MG63 (cell line): ENCODE measurements at places on chromosomes 2 and 18. TPM values are rescaled to one million over a fixed set of nuclear protein-coding genes. Genes with fewer than 3 reads are reported as not detected.

Gene NMUR1
- total RNA-seq = not detected in 2 replicates

Gene UPP2
- not detected in 2 replicates for total RNA-seq

Gene LINC00305
- not detected in 2 replicates for total RNA-seq

Gene PGAP1
- 0.33 and 4.7 TPM in 2 replicates for total RNA-seq

Gene CNDP2
- total RNA-seq = 26.7 and 38.8 TPM in 2 replicates

Gene NIF3L1
- 47.7 and 50.0 TPM in 2 replicates for total RNA-seq

Gene ECEL1
- total RNA-seq = not detected in 2 replicates

Gene CNRIP1
- total RNA-seq = 28.5 and 33.4 TPM in 2 replicates

Gene C2orf66
- total RNA-seq = not detected in 2 replicates

GRCh38 chr18:34729740-34730355, 19.8 kb downstream of the DTNA start:
- DNase-seq = no peak

DNA sequence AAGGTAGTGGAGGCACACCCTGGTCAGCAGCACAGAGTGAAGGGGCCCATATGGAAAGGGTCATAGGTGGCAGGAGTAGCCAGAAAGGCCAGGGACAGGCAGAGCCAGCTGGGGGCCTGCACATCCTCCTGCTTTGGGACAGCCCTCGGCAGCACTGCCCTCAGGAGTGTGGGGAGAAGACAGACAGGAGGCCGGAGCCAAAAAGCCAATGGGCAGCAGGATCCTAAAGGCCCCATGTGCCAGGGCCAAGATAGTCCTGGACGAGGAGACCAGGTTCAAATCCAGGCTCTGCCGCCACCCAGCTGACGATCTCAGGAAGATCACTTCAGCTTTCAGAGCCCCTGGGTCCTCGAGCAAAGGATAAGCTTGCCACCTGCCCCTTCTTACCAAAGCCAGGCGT, 220.1 kb downstream of the TMEM163 start:
- no peak for DNase-seq

GRCh38 chr2:8219631-8220355, 462.1 kb upstream of the ID2 start:
- peak; percentile 81 for DNase-seq

- DNase-seq = no peak
Measured at GRCh38 chr2:54768772-54769428, 45.4 kb downstream of the EML6 start.

GRCh38 chr2:147294825-147295392, 549.9 kb upstream of the ACVR2A start:
- no peak for DNase-seq

- no peak for DNase-seq
Measured at GRCh38 chr2:200689115-200689514, 103.3 kb downstream of the AOX1 start.

DNA sequence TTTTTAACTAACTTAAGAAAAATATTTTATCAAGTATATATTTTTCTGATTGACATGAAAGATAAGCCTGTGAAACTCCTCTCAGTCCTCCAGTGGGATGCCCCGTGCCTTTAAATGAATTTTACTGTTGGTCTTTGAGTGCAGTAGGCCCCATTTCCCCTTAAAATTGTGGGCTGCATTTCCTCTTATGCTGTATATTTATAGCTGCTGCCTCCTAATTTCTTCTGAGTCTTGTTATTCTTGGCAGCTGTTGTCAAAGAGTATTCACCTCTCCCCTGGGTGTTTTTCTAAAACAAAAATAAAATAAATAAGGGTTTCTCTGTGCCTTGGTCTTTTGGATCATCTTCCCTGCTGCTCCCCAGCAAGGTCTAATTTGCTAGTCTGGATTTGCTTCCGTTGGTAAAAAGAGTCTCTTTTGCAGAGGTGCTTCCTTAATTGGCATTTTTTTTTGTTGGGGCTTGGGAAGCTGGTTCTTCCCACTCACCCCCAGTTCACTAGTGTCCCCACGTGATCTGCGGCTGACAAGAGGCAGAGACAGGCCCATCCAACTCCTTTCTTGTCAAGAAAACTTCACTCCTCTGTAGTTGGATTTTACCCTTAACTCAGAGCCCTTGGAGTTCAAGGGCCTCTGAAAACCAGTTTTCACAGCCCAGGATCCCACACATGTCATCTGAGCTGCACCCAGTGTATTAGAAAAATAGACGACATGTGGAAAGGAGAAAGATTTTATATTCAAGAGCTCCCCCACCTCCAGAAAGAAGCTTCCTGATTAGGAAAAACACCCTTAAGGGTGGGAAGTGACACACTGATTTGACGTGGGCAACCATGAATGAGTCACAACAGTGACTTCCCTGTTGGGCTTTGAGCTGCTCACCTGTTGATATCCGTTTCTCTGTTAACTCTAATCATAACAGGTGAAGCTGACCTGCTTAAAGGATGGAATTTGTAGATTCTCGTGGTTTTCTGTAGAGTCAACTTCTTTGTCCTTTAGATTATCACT, 431.5 kb downstream of the DCDC2C start:
- no peak for DNase-seq

DNA sequence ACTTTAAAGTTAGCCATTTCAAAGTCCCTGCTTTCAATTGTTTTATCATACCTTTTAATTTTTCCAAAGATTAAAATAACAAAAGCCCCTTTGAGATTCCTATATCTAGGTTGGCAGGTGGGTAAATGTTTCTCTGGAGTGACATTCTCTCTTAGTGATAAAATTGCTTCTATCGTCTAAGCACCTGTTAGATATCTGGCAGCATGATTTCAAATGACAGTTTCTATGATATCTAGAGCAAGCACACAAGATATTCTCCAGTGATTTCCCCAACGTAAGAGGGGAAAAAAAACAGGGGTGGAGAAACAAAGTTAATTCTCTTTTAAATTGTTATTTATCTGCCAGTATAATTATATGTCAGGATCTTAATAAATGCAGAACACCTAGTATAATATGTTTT, 610.2 kb downstream of the DSC3 start:
- DNase-seq = no peak

DNA sequence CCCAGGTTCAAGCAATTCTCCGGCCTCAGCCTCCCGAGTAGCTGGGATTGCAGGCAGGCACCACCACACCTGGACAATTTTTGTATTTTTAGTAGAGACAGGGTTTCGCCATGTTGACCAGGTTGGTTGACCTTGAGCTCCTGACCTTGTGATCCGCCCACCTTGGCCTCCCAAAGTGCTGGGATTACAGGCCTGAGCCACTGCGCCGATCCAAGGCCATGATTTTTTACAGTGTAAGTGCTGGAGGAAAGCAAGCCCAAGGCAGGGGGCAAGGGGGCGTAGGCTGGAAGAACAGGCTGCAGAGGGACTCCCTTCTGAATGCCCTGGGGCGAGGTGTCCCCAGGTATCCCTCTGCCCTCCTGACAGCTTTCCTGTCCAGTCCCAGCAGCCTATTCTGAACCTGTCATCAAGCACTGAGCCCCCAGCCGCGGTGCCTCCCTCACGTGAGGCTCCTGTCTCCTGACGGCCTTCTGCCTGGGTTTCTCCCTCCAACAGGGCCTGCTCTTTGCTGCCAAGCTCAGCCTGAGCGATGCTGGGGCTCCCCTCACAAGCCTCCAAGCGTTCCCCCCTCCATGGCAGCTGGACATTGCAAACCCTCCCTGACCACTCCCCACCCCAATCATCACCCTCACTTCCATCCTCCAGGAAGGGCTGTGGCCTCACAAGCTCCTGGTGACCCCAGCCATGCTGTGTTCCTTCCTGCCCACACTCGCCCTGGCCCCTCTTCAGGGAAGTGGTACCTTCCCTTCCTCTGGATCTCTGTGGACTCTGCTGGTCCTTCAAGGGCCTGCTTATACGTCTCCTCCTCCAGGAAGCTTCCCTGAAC, 37.6 kb downstream of the ZFP36L2 start:
- no peak for DNase-seq

- no peak for DNase-seq
Measured at GRCh38 chr2:148627224-148627623, 17.3 kb upstream of the EPC2 start.

GRCh38 chr18:55781481-55781957, 193.5 kb upstream of the TCF4 start:
- DNase-seq = peak; percentile 24

DNA sequence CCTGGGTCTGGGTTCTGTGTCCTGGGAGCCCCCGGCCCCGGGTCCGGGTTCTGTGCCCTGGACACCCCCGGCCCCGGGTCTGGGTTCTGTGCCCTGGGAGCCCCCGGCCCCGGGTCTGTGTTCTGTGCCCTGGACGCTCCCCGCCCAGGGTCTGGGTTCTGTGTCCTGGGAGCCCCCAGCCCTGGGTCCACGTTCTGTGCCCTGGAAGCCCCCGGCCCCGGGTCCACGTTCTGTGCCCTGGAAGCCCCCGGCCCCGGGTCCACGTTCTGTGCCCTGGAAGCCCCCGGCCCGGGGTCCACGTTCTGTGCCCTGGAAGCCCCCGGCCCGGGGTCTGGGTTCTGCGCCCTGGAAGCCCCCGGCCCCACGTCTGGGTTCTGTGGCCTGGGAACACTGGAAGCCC, 253.9 kb downstream of the TWIST2 start:
- no peak for DNase-seq

- DNase-seq = no peak
Measured at GRCh38 chr2:241809383-241810306, 652 bp downstream of the NEU4 start.

GRCh38 chr2:229684942-229685562, 29.3 kb downstream of the DNER start:
- DNase-seq = no peak

- peak; percentile 21 for DNase-seq
Measured at GRCh38 chr2:108594132-108594981, 60.1 kb downstream of the LIMS1 start.
